Activated CD4-positive, alpha-beta memory T cell treated with anti-CD3 and anti-CD28 coated beads for 36 hours (primary cell): ENCODE measurements at places on chromosomes 6 and 20. TPM values are rescaled to one million over a fixed set of nuclear protein-coding genes. Genes with fewer than 3 reads are reported as not detected.
A peak's percentile ranks its signal among the peaks of the same experiment; 100 is the strongest.

GRCh38 chr6:88179692-88180091, 13.5 kb upstream of the CNR1 start:
- no peak overlapping the region for H3K4me3 ChIP-seq
- no peak overlapping the region for H3K27ac ChIP-seq
- no peak for DNase-seq
- H3K4me1 ChIP-seq: no peaks in the 10 kb centered on the region
- no peaks in the 10 kb centered on the region for H3K36me3 ChIP-seq

- H3K4me3 ChIP-seq: no peak overlapping the region
- peaks cover 7% of the 10 kb centered on the region for H3K4me1 ChIP-seq
- no peak overlapping the region for H3K27ac ChIP-seq
- H3K36me3 ChIP-seq: no peaks in the 10 kb centered on the region
- DNase-seq: no peak
Measured at GRCh38 chr20:2771631-2772080, 28.8 kb downstream of the CPXM1 start.

- no peaks in the 10 kb centered on the region for H3K36me3 ChIP-seq
- H3K4me3 ChIP-seq: no peak overlapping the region
- H3K27ac ChIP-seq: no peak overlapping the region
- DNase-seq: no peak
- H3K4me1 ChIP-seq: no peaks in the 10 kb centered on the region
Measured at GRCh38 chr6:22827760-22828159, 258.4 kb downstream of the HDGFL1 start.

GRCh38 chr6:292506-293192, 362 bp downstream of the DUSP22 start:
- H3K36me3 ChIP-seq: peaks cover 3% of the 10 kb centered on the region
- DNase-seq: peak; percentile 82
- H3K27me3 ChIP-seq: peaks cover 1% of the 10 kb centered on the region
- H3K27ac ChIP-seq: peak overlapping the region; percentile 92

- no peaks in the 10 kb centered on the region for H3K27me3 ChIP-seq
- H3K4me1 ChIP-seq: no peaks in the 10 kb centered on the region
- H3K27ac ChIP-seq: no peak overlapping the region
- no peak for DNase-seq
- no peaks in the 10 kb centered on the region for H3K36me3 ChIP-seq
- H3K4me3 ChIP-seq: no peak overlapping the region
Measured at GRCh38 chr6:93678841-93679454, 259.6 kb upstream of the EPHA7 start.

- no peaks in the 10 kb centered on the region for H3K36me3 ChIP-seq
- H3K27ac ChIP-seq: no peak overlapping the region
- no peaks in the 10 kb centered on the region for H3K4me1 ChIP-seq
- no peak overlapping the region for H3K4me3 ChIP-seq
- no peak for DNase-seq
Measured at GRCh38 chr20:1983301-1983700, 10.6 kb downstream of the PDYN start.

GRCh38 chr6:165223101-165223500, 86.3 kb downstream of the C6orf118 start:
- no peaks in the 10 kb centered on the region for H3K36me3 ChIP-seq
- H3K27ac ChIP-seq: no peak overlapping the region
- DNase-seq: no peak
- H3K4me1 ChIP-seq: no peaks in the 10 kb centered on the region
- no peak overlapping the region for H3K4me3 ChIP-seq

DNA sequence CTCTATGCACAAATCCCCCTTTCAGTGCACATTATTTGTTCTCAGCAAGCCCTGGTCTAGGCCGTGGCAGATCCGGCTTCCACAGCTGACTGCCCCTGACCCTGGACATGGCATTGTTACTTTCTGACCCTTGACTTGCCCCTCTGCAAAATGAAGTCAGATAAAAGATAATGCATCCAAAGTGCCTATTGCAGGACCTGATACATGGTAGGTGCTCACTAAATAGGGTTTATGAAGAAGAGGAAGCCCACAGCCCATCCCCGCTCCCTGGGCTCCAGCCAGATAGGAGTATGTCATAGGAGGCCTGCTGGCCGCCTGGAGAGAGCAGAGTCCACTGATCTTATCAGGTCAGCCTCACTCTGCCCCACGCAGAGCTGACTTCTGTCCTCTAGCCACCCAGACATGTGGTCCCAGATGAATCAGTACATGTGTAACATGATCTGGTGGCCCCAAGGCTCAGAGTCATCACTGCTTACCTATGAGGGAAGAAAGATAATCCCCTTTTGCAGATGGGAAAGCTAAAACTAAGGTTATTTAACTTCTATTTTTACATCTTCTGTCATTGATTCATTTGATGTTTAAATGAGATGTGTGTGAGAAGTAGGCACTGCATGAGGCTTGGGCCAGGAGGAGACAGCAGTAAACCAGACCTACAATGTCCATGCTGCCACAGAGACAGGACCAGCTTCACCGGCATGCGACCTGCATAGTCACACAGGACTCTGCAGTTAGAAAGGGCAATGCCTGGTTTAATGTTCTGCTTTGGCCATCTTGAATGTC, 20.4 kb downstream of the MAFB start:
- no peak overlapping the region for H3K4me3 ChIP-seq
- H3K4me1 ChIP-seq: no peaks in the 10 kb centered on the region
- no peak for DNase-seq
- H3K36me3 ChIP-seq: no peaks in the 10 kb centered on the region
- peaks cover 4% of the 10 kb centered on the region for H3K27me3 ChIP-seq

DNA sequence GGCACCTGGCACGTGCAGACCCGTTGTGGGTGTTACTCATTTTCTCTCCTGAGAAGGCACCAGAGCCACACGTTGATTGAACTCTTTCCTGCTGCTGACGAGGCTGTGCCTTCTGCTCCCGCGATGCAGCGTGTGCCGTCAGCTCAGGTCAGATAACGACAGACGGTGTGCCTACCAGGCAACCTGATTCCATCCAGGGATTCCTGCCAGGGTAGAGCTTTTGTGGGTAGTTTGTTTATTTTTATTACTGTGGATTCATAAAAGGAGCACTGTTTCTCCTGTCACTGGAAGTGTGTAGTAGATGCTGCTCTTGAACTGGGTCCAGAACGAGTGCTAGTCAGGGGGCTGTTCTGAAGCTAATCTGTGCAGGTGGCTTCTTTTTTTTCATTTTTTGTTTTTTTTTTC, 20.7 kb downstream of the PRPF6 start:
- DNase-seq: no peak
- H3K36me3 ChIP-seq: peaks cover 39% of the 10 kb centered on the region
- no peaks in the 10 kb centered on the region for H3K27me3 ChIP-seq
- no peaks in the 10 kb centered on the region for H3K4me1 ChIP-seq
- H3K27ac ChIP-seq: peak overlapping the region; percentile 42

DNA sequence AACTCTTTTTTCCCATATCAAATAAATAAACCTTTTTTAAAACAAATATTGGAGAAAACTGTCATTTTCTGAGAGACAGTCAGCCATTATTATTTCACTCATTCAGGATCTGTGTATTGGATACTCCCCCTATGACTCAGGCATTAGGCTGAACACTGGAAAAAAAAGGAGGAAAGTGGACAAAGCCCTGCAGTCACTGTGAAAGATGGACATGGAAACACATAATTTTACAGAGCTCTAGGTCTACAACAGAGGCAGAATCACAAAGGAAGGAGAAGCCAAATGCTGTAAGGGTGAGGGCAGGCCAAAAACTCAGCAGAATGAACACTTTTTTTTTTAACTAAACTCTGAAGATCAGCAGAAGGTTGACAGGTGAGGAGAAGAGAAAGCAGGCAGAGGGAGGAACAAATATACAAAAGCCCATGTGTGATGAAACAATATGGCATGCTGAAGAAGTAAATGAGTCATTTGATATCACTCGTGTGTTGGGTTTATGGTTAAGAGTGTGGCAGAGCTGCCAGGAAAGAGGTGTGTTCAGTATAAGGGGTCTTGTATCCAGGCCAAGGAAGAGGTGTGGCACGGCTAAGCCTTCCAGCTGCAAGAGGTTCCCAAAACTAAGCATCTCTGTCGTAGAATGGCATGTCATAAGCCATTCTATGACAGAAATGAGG, 39.1 kb downstream of the EPB41L2 start:
- no peak for DNase-seq
- no peaks in the 10 kb centered on the region for H3K4me1 ChIP-seq
- no peaks in the 10 kb centered on the region for H3K36me3 ChIP-seq
- H3K4me3 ChIP-seq: no peak overlapping the region
- no peaks in the 10 kb centered on the region for H3K27me3 ChIP-seq

- H3K36me3 ChIP-seq: peaks cover 5% of the 10 kb centered on the region
- H3K27me3 ChIP-seq: no peaks in the 10 kb centered on the region
- H3K4me3 ChIP-seq: no peak overlapping the region
- H3K27ac ChIP-seq: no peak overlapping the region
- no peak for DNase-seq
Measured at GRCh38 chr6:4924661-4925271, 79.1 kb downstream of the RPP40 start.

GRCh38 chr6:161217628-161218027, 56.2 kb downstream of the AGPAT4 start:
- no peak overlapping the region for H3K4me3 ChIP-seq
- peaks cover 18% of the 10 kb centered on the region for H3K36me3 ChIP-seq
- H3K4me1 ChIP-seq: no peaks in the 10 kb centered on the region
- DNase-seq: no peak

DNA sequence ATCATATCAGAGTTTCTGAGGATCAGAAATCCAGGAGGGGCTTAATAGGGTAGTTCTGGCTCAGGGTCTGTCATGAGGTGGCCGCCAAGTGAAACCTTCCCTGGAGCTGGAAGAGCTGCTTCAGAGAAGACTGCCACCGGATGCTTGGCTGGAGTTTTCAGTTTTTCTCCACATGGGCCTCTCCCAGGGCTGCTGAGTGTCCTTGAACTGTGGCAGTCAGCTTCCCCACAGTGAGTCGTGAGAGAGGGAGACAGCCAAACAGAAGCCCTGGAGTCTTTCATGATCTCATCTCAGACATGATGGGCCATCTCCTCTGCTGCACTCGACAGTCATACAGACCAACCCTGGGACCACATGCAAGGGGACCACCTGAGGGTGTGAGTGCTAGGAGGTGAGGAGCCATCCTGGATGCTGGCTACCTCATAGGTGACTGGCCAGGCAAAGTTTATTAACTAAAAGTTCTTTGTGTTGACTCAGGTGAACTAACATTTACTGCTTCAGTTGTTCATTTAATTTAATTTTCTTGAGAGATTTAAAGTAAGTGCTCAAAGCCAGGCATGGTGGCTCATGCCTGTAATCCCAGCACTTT, 71.5 kb downstream of the SHLD1 start:
- DNase-seq: no peak
- H3K4me1 ChIP-seq: peaks cover 21% of the 10 kb centered on the region
- H3K36me3 ChIP-seq: peaks cover 3% of the 10 kb centered on the region
- no peak overlapping the region for H3K4me3 ChIP-seq

- no peaks in the 10 kb centered on the region for H3K27me3 ChIP-seq
- DNase-seq: no peak
- H3K27ac ChIP-seq: no peak overlapping the region
- H3K4me3 ChIP-seq: no peak overlapping the region
Measured at GRCh38 chr20:47667086-47667485, 118.2 kb downstream of the SULF2 start.

DNA sequence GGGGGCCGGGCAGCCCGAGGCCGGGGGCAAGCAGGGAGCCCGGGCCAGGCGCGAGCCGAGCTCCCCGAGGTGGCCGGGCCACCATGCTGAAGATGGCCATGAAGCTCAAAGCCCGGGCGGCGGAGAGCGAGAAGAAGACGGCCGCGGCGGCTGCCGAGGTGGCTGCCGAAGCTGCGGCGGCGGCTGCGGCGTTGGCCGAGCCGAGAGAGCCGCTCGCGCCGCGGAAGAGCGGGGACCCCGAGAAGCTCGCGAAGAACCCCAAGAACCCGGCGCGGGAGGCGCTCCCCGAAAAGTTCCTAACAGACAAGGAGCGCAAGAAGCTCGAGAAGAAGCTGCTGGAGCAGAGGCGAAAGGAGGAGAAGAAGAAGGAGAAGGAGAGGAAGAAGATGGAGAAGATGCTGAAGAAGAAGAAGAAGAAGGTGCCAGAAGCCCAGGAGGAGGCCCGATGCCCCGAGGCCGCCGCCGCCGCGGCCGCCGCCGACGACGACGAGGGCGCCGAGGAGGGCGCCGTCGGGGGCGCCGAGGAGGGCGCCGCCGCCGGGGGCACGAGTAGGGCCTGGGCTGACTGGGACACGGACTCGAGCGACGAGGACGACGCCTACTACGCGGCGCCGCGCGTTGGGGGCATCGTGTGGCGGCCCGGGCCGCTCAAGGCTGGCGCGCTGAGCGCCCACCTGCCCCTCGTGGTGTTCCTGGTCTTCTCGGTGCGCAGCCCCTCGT, 37.4 kb downstream of the GNAS start:
- peak overlapping the region; percentile 88 for H3K4me3 ChIP-seq
- peaks cover 14% of the 10 kb centered on the region for H3K36me3 ChIP-seq
- H3K27ac ChIP-seq: peak overlapping the region; percentile 93
- H3K27me3 ChIP-seq: no peaks in the 10 kb centered on the region
- no peak for DNase-seq
- H3K4me1 ChIP-seq: peaks cover 39% of the 10 kb centered on the region

DNA sequence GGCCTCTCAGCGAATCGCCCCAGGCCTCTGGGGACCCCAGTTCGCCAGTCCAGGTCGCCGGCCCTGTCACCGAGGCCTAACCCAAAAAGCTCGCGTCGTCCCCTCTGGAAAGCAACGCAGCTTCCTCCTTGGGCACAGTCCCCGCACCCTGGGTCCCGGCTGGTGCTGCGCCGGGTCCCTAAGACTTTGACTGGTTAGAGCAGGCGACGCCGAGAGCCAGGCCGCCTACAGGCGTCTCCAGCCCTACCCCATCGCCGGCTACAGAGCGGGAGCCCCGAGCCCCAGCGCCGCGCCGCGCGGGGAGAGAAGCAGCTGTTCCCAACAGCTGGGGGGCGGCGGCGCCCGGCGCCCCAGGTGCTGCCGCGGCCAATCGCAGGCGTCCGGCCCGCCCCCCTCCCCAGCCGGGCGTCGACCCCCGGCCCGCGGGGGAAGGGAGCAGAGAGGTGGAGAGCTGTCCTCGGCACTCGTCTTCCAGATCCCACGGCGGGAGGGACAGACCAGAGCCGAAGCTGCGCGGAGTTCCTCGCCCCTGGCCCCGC, 540 bp upstream of the RBM24 start:
- no peak overlapping the region for H3K4me3 ChIP-seq
- H3K36me3 ChIP-seq: no peaks in the 10 kb centered on the region
- DNase-seq: peak; percentile 9
- H3K27me3 ChIP-seq: peaks cover 60% of the 10 kb centered on the region

DNA sequence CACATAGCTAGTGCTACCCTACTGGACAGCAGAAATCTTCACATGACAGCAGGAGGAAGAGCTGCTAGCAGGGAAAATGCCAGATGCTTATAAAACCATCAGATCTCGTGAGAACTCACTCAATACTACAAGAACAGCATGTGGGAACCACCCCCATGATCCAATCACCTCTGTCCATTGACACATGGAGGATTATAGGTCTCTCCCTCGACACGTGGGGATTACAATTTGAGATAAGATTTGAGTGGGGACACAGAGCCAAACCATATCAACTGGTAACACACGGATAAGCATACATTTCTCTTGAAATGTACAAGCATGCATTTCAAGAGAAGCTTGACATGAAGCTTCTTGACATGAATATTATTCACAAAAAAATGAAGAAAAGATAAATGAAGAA, 64.1 kb downstream of the MMS22L start:
- no peak for DNase-seq
- no peak overlapping the region for H3K27ac ChIP-seq
- H3K36me3 ChIP-seq: peaks cover 6% of the 10 kb centered on the region
- H3K4me3 ChIP-seq: no peak overlapping the region

The KCNK16 gene
- not detected for total RNA-seq

The SPATA25 gene
- 0.50 TPM for total RNA-seq

The DACT2 gene
- total RNA-seq: not detected

The BMP5 gene
- total RNA-seq: not detected

The MAN1A1 gene
- 21.8 TPM for total RNA-seq

The PMEPA1 gene
- total RNA-seq: 3.0 TPM

The SAMD3 gene
- 3.8 TPM for total RNA-seq
